ENCODE measurements at places on chromosomes 13 and 19.

GRCh38 chr19:5586300-5587070 lies 18.7 kb upstream of the TINCR start:
- no peak for DNase-seq

DNA sequence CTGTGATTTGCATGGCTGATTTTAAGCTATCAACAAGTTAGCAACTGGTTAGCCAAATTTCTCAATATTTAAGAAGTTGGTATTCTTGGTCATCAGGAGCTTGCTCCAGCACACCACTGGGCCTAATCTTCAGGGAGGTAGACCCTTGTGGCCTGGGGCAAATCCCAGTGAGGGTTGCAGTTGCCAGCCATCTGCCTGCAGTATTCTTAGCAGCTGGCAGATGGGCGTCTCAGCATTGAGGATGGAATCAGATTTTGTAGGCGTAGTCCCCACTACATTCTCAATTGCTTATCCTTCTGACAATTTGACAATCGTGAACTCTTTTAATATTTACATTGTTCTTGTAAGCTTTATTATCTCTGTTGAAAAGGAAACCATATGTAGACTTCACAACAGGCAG lies 1266.2 kb downstream of the SLITRK5 start:
- DNase-seq, result no peak

DNA sequence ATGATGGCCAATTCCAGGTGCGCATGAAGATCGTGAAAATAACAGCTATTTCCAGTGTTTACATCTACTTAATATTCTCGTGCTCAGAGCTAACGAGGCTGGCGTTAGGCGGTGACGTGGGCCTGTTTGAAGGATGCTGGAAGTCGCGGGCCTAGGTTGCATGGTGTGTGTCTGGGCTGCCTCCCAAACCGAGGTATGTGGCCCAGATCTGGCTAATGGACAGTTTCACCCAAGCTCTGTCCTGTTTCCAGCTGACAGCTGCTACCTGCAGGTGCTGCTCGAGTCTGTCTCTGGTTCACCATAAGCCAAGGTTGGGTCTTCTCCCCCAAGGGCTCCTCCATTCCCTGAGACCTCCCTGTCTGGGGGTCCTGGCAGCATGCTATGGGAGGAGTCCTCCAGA lies 40.5 kb upstream of the KCTD15 start:
- DNase-seq, result no peak

- DNase-seq, result no peak
Measured at GRCh38 chr19:16594131-16594586, 21.9 kb upstream of the SLC35E1 start.

GRCh38 chr19:38975214-38975860 lies at the start of gene FBXO17:
Gene FBXO17, minus strand, starts transcription at chr19:38975742. Its CDS starts 25,423 bp downstream, at chr19:38950319.
- peak; percentile 81 for DNase-seq

- no peak for DNase-seq
Measured at GRCh38 chr19:30670011-30670329, 297.8 kb downstream of the ZNF536 start.

DNA sequence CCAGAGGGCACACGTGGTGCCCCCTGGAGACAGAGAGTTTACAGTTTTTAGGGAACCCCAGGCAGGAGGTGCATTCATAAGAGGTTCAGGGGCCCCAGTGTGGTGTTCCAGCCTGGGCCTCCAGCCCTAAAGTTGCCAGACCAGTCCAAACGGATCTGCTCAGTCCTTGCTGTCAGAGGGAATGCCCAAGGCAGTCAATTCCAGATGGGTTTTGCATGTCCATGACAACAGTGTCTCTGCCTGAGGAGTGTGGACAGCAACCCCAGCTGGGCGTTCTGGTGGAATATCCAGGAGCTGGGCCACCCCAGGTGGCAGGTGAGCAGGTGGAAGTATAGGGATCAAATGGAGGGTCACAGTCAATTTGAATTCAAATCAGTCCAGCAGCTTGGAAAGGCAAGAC lies 25.3 kb downstream of the FBXO27 start:
- no peak for DNase-seq

DNA sequence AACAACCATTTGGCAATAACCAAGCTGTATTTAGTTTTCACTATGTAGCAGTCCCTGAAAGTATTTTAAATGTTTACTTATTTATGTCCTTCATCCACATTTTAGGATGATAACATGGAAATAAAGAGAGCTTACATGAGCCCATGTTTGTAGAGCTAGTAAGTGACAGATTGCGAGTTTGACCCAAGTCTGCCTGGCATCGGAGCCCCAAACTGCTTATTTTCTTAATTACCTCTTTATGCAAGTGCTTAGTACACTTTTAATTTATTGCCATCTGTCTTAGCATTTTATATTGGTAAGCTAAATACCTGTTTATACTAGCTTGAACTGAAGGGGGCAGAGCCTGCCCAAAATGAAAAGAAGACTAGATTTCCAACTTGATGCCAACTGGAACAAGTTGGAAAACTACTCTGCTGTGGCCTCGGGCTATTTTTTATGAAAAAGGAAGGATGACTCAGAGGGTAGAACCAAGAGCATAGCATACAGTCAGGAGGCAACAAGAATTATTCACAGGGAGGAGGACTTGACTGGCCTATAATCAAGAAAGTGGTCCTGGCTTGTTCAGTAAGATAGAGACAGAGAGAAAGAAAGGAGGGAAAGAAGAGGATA lies 150.2 kb downstream of the NDFIP2 start:
- no peak for DNase-seq

GRCh38 chr13:93522501-93522900 lies 295.9 kb downstream of the GPC6 start:
- peak; percentile 6 for DNase-seq

DNA sequence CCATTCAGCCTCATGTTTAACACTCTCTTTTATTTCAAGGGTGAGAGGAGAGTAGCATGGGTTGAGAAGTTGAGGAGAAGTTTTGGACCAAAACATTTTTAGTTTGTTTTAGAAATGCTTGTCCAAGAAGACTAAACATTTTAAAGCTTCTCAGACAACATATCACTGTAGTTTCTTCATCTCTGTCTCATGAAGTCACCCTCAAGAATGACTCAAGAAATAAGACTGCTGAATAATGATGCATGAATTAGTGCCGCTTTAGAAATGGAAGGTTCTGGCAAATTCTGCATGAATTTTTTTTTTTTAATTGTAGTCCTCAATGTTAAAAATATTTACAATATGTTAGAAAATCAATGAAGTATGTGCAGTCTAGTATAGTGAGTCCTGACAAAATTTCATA lies 422.7 kb upstream of the ARGLU1 start:
- no peak for DNase-seq

DNA sequence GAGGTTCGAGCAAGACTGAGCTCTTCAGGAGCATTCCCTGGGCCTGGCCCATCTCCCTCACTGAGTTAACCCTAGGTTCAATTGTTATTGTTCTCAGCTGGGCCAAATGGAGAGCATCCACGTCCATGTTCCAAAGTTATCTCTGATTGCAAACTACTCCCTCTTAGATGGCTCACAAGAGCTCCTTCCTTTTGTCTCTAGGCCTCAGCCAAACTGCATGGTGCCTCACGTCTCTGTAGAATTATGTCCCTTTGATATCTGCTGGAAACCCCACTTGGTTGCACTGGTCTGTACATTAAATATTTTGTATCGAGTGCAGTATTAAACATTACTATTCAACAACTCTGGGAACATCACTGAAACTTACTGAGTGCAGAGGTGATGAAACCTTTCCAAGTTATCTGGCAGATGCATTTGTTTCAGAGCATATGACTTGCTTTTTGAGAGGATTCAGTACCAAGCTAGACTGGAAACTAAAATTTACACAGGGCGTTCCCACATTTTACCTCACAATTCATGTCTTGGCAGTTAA lies 38.1 kb downstream of the DOCK9 start:
- no peak for DNase-seq

DNA sequence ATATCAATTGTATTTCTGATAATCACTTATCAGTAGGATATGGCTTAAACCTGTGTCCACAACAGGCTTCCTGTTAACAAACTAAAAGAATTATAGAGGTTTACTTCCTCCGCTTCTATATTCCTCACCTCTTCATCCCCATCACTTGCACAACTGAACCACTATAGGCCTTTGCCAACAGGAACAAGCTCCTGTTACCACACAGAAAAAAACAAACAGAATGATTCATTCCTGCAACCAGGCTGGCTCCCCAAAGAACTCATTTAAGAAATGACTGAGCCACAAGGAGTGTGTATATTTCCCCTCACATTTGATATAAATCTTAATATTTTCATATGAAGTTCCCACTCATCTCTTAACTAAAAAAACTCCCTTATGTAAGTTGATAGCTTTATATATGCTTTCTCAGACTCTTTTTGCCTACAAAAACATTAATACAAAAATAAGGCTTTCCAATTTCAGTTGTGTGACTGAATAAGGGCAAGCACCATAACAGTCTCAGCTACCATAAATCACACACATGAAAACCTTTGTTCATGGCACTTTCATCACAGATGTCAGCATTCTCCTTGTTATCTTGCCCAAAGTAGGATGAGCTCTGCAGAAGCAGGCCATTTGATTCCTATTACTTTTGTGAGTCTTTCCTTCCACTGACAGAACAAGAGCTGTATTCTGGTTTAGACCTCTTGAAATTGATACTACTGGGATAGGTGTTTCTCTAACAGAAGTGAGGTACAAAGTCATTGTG lies 366.8 kb downstream of the SLITRK1 start:
- DNase-seq, result no peak

All from kidney (tissue), 22 donors.